Spinal cord (tissue), 10 donors: ENCODE measurements at places on chromosomes 2 and 18.

- DNase-seq = no peak
Observed at GRCh38 chr2:156553714-156554442, 117.7 kb downstream of the GPD2 start.

DNA sequence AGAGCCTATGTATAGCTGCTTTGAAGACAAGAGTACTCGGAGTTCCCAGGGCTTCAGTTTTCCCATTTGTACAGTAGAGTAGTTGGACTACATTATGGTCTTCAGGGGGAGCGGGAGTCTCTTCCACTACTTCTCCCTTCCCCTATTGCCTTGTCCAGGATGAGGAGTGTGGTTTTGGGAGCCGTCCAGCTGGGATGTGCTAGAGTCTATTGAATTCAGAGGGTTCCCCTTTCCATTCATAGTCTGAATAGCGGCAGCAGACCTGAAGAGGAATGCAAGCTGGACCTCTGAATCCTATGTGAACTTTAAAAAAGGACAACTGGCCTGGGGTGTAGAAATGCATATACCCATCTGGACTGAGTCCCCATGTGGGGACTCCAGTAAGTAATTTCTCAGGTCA, 43.5 kb upstream of the EPG5 start:
- no peak for DNase-seq

DNA sequence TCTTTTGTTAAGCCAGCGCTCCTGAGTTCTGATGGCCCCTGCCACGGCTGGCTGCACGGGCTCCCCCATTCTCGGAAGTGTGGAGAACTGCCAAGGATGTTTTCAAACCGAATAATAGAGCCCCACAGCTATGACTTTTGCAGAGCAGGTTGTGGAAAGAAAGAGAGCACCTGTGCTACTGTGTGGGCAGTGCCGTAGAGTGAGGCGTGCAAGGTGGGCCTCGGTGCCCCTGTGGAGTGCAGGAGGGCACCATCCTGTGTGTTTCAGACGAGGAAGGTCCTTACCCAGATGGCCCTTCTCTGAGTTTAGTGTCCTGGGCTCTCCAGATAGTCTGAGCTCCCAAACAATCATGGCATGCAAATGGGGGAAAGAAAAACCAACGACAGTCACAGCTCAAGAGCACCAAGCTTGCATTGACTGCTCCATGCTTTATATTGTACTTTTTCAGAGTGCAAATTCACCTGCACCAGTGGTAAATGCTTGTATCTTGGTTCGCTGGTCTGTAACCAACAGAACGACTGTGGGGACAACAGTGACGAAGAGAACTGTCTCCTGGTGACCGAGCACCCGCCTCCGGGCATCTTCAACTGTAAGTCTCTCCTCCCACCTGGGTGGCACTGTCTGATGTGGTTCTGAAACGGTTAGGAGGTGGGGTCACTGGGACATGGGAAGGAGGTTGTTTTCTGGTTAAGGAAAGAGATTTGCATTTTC, 219.4 kb downstream of the LDLRAD4 start:
- no peak for DNase-seq

- DNase-seq = no peak
Observed at GRCh38 chr2:226023383-226023782, 623.9 kb downstream of the NYAP2 start.

DNA sequence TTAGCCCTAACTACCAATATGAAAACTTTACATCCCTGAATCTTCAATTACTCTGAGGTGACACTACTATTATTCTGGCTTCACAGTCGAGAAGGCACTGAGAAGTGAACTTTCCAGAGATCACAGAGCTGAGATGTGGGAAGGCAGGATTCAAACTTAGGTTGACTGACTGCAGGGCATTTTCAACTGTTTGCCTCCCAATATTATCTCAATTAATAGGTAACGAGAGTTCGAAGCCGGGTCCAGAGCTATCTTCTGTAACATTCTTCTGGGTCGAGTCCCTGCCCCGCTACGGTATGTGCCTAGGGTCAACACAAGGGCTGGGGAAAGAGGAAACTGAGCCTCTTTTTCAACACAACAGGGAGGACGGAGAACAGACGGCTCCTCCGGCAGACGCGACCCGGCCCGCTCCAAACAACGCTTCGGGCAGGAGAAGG, 740 bp downstream of the CHMP3 start:
- no peak for DNase-seq
